WTC11 (cell line): ENCODE measurements at places on chromosomes 11 and 22. TPM values are rescaled to one million over a fixed set of nuclear protein-coding genes. Genes with fewer than 3 reads are reported as not detected.

DNA sequence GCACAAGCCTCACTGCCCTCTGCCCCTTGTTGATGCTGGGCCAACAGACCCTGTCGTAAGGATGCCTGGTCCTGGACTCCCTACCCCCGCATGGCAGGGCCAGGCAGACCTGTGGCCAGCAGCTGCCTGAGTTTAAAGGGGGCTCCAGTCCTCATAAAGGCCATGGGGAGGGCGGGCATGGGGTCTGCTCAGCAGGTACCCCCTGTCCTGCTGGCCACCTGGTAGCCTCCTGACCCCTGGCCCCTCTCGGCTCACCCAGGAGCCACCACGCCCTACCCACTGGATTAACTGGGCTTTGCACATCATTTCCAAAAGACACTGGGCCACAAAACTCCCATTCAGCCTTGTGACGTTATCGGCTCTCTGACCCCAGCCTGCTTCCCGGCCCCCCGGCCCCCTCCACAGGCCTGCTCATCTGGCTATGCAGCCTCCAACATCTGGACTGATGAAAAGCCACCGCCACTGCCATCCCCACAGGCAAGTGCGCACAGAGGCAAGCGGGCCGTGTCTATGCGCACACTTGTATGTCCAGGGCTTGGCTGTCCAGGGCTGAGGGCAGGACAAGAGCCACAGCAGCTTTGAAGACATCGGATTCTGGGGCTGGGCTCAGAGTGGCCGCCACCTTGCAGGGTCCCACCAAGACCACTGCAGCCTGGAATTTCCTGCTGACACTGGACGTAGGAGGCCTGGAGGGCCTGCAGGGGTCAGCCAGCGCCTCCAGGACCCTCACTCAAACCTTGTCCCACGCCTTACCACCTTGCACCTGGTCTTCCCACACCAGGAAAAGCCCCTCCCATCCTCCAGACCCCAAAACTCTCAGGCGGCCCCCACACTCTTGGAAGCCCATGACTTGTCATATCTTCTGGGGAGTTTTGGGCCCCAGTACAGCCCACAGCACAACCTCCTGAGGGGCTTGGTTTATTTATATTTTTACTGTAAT is 48.7 kb downstream of the IGF2 start:
- no peak overlapping the region for H3K27ac ChIP-seq
- no peaks in the 10 kb centered on the region for H3K36me3 ChIP-seq
- no peak overlapping the region for H3K4me3 ChIP-seq
- no peaks in the 10 kb centered on the region for H3K4me1 ChIP-seq

DNA sequence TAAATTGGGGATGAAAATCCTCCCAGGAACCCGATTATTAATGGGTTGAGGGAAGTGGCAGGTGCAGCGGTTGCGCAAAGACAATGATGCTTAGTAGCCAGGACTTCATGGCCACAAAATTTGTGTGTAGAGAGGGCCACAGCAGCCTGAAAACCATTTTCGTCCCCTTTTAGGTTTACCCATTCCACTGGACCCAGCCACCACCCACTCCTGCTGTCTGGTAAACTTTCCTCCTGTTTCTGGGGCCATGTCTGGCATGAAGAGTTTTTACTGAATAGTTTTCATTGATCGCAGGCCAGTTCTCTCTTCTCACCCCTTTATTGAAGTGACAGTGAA is 69.5 kb upstream of the SYT13 start:
- no peaks in the 10 kb centered on the region for H3K36me3 ChIP-seq
- H3K4me3 ChIP-seq, result peak overlapping the region; percentile 71
- peaks cover 9% of the 10 kb centered on the region; the same call in 1 of the 2 replicates for H3K27me3 ChIP-seq
- no peak for DNase-seq
- peaks cover 42% of the 10 kb centered on the region for H3K4me1 ChIP-seq

GRCh38 chr11:27660171-27660570 is 40.1 kb downstream of the BDNF start:
- no peaks in the 10 kb centered on the region for H3K27me3 ChIP-seq
- peaks cover 31% of the 10 kb centered on the region for H3K36me3 ChIP-seq
- no peak overlapping the region for H3K4me3 ChIP-seq
- DNase-seq, result no peak
- H3K27ac ChIP-seq, result no peak overlapping the region
- H3K4me1 ChIP-seq, result peaks cover 31% of the 10 kb centered on the region

Gene ENTHD1
- total RNA-seq, result not detected in 3 replicates

GRCh38 chr11:120869516-120870011 is 154.3 kb upstream of the TBCEL start:
- peaks cover 37% of the 10 kb centered on the region for H3K4me1 ChIP-seq
- DNase-seq, result no peak
- no peaks in the 10 kb centered on the region for H3K36me3 ChIP-seq
- no peak overlapping the region for H3K4me3 ChIP-seq
- H3K27me3 ChIP-seq, result peaks cover 3% of the 10 kb centered on the region; the same call in 1 of the 2 replicates

GRCh38 chr11:75497788-75498409 is 27.8 kb downstream of the GDPD5 start:
- H3K27ac ChIP-seq, result no peak overlapping the region
- no peak for DNase-seq
- no peak overlapping the region for H3K4me3 ChIP-seq
- H3K27me3 ChIP-seq, result no peaks in the 10 kb centered on the region
- H3K4me1 ChIP-seq, result peaks cover 9% of the 10 kb centered on the region; the same call in 1 of the 2 replicates

- H3K4me1 ChIP-seq, result peaks cover 15% of the 10 kb centered on the region
- no peaks in the 10 kb centered on the region for H3K27me3 ChIP-seq
- H3K27ac ChIP-seq, result no peak overlapping the region
- no peaks in the 10 kb centered on the region for H3K36me3 ChIP-seq
- peak; percentile 35 for DNase-seq
Observed at GRCh38 chr11:35717043-35717442, 54.5 kb downstream of the TRIM44 start.
